Nucleus accumbens (tissue), 56 donors: ENCODE measurements at places on chromosomes 1 and 21.

DNA sequence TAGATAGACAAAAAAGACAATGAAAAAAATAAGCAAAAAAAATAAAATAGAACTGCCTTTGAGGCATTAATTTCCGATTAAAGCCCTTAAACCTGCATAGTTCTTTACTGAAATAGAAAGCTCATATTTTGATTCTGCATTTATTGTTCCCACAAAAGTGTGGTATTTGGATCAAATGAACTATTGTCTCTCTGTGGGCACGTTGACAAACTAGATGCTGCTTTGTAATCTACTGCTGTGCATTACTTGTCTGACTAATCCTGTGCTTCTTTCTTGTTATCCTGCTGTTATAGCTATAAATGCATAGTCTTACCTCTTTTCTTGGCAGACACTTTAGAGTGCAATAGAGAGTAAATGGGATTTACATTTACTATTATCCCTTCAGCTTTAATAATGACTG, 31.4 kb upstream of the SLC35D1 start:
- DNase-seq: no peak

- DNase-seq: no peak
These were observed 15.9 kb downstream of the SARS1 start for GRCh38 chr1:109229531-109230127.

DNA sequence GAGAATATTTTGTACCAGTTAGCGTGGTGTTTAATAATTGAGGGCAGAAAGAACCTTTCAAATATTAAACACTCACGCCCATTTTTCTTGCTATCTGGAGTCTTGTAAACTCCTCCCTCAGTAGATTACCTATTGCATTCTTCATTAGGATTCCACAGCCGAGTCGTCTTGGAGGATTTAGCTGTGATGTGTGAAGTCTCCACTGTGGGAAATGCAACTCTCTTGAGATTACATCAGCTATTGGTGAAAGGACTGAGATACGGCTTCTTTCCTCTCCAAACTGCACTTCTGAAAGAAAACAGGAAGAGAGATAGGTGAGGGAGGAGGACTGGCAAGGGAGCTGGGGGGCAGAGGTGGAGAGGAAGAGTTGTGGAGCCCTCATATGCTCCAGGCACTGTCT, 36.1 kb downstream of the ACTA1 start:
- DNase-seq: no peak

DNA sequence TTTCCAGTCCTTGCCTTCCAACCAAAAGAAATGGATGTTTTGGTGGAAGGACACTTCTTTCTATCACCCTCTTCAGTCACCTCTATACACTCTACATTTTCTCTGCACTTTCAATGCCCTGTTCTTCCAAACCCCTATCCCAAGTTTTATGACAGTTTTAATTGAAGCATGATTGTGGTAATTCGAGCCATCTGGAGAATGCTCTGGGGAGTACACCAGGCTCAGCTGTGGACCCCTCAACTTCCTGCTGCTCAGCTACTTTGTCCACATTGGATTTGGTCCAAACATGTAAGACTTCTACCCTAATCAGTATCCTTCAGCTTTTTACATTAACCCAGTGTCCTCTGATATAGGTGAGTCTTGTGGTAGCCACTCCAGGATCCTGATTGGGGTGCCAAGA, 129.6 kb downstream of the SYT2 start:
- DNase-seq: no peak

- no peak for DNase-seq
These were observed 47.2 kb downstream of the SLC66A1 start for GRCh38 chr1:19359357-19359756.

GRCh38 chr1:153387001-153387400, 3.9 kb downstream of the S100A8 start:
- DNase-seq: no peak

DNA sequence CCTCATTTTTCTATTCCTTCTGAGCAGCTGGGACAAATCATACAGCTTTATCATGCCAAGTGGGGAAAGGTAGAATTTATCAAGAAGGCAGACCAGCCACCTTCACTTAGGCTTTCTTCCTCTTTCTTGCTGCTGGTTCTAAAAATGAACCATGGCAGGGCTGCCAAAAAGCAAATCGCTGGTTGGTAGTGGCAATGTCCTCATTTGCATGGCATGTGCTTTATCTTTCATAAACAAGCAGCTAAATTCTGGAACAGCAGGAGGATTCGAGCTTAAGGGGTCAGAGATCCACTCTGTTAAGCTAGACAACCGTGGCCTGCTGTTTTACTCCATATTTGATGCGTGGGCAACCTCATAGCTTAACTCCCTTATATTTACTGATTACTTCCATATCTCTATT, 91.3 kb downstream of the RPE65 start:
- peak; percentile 32 for DNase-seq

DNA sequence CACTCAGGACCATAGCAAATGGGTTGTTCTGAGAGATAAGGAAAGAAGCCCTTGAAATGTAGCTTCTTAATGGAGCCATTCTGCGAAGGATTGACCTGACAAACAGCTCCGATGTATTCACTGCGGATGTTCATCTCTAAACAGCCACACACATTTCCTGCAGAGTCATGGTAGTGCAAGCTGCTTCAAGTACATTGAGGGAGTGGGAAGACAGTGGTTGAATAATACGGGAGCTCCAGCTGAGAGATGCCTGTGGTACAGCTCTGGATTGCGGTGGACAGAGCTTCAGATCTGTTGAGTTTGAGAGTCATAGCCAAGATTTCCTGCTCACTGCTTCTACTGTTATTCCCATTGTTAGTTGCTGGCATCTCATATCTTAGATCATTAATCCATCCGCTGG, 86.6 kb downstream of the ZBTB18 start:
- DNase-seq: no peak

DNA sequence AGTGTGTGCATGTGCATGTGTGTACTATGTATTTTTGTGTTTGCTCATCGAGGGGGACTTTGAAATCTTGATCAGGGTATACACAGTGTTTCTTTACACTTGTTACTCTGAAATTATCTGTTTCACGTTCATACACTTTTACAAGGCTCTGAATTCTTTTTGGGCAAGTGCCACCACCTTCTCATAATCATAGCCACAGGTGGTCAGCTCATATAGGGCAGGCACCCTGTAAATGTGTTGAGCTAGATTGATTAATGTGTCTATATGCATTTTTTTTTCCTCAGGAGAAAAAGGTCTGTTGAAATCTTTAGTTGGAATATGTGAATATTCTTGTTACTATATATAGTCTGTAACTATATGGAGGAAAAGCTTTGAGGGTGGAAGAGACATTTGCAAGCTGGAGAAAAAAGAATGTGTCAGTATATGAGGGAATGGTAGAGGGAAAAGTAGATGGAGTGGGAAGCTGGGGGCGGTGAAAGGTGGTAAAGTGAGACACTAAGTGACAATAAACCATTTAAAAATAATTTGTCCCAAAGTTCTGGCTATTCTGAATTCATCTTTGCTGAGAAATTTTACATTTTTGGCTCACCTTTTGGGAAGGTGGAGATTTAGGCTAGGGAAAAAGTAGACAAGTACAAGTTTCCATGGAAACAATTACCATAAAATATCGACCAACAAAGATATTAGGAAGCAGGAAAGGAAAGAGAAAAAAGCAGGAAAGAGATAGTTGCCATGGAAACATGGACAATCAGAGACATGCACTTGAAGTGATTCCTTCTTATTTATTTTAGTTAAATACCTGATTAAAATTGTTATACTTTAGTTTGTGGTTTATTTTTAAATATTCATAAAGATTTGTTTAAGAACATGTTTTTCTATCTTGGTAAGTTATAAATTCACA, 277.5 kb downstream of the PDE4B start:
- no peak for DNase-seq

DNA sequence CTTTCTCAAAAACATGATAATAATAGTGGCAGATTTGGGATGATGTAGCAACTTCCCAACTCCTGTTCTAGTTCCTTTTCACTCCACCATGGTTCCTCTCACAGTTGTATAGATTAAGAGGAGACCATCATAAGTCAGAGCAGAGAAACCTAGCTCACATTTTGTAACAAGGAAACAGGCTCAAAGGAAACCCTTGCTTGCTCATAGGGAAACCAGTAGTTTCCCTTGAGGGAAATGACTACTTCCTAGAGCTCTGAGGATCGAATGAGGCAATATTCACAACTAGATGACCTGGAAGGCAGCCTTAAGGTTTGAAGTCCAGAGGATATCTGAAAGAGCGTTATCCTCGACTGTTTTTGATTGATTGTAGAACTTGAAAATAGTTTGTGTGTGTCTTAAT, 76.1 kb upstream of the C8B start:
- DNase-seq: no peak

GRCh38 chr1:20400341-20401177, 85.5 kb downstream of the CAMK2N1 start:
- DNase-seq: no peak

- DNase-seq: no peak
These were observed 48.2 kb downstream of the RAB3B start for GRCh38 chr1:51942281-51942680.

DNA sequence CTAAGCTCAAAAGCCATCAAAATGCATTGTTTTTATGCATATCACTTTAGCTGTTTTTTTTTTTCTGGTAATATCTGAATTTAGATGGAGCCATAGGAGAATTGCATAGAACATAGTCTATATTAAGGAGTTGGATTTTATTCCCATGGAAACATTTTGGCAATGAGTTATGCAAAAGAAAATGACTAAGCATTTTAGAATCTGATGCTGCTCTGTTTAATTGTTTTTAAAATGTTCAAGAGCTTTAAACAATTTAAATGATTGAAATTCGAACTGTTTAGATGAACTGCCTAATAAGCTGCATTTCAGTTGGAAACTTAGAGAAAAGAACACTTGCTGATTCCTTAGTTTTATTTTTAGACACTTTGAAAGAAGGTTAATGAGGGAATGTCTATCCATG, 1531.5 kb upstream of the B3GALT2 start:
- no peak for DNase-seq

GRCh38 chr1:152902636-152903035, 5.7 kb upstream of the IVL start:
- no peak for DNase-seq

DNA sequence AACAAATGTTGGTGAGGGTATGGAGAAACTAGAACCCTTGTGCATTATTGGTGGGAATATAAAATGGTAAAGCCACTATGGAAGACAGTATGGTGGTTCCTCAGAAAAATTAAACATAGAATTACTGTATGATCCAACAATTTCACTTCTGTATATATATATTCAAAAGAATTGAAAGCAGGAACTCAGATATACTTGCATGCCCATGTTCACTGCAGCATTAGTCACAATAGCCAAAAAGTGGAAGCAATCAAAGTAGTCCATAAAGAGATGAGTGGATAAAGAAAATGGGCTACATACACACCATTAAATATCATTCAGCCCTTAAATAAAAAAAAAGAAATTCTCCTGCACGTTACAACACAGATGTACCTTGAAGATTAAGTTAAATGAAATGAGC, 34.1 kb downstream of the ABL2 start:
- no peak for DNase-seq

- no peak for DNase-seq
These were observed 37.8 kb upstream of the RRP15 start for GRCh38 chr1:218247339-218247738.

DNA sequence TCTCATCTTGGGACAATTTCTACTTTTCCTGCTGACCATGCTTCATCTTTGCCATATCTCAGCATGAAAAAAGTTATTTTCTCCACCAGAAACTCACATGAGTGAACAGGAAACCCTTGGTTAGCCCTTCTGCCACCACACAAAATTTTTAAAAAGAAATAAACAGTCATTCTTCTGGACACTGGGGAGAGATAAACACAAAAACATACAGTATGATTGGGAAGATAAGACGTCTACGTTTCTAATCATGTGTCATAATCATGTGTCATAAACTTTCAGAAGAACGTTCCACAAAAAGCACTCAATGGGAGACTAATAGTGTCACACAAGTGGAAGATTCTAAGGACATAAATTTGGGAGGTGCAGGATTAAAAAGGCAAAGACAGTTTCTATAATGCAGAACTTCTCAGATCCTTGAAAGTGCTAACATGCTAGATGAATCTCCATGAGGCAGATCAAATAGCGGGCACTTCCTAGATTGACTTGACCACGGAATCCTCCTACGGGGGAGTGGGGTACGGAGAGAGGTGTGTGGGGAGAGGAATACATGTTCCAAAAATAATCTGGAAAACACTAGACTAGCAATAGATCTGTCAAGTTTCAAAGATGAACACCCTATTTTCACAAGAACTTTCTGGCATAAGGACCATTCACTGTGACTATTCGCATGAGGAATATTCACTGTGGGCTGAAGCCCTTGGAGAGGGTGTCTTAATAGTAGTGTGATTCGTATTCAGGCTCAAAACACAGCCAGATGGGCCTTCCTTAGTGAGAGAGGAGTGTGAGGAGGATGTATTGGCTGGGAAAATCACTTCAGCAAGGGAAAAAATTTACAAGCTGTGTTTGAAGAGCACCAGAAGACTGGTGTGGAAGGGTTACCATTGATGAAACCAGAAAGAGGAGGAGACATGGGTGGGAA, 206.7 kb downstream of the SETD4 start:
- no peak for DNase-seq

DNA sequence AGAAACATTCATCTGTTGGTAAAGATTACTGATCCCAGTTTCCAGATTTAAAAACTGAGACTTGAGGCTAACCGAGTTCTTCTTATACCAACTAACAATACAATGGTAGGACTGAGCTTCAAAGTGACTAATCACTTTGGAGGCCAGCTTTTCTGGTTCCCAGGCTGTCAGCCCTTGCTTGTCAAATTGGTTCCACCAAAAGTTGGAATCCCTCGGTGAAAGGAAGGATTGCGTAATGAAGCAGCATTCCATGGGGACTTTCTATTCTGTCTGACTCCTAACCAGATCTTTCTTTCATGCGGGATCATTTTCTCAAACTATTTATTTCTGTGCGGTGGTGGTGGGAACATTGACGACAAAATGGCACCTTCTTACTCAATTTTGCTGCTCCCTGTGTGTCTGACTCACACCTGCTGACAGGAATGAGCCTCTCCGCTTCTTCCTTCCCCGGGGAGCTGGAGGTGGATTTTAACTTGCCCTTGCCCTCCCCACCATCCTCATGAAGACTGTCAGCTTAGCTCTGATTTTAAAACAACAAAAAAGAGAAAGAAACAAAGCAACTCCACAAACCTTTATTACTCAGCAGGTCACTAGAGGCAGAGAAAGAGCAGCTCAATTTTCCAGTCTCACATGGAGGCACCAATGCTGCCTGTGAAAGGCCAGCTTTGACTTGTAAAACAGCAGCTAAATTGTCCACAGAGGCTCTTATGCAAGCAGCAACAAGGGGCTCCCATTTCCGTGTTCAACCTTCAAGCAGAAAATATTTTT, 32.9 kb upstream of the RASAL2 start:
- DNase-seq: no peak

DNA sequence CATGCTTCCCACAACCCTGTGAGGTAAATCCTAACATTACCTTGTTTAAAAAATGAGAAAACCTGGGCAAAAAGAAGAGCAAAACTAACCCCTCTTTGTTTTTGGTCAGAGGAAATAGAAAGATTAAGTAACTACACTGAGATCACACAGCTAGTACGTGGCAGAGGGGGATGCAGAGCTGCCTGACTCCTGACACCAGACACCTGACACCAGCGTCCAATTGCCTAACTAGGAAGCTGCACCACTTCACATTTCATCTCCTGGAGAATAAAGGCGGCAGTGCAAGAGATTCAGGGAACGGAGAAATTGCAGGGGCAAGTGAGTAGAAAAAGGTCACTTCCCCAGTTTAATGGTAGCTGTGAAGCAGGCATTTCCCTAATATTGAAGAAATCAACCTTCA, 229.3 kb upstream of the PTBP2 start:
- DNase-seq: no peak
